ENCODE measurements at places on chromosomes 4 and X. TPM values are rescaled to one million over a fixed set of nuclear protein-coding genes. Genes with fewer than 3 reads are reported as not detected.

PRDM5 gene
- total RNA-seq: 0.15 TPM

SPATA4 gene
- total RNA-seq: not detected

DDX53 gene
- total RNA-seq: not detected

TLR1 gene
- total RNA-seq: 22.9 TPM

MTTP gene
- total RNA-seq: not detected

AMER1 gene
- total RNA-seq: 3.2 TPM

WDR19 gene
- 15.5 TPM for total RNA-seq

USP26 gene
- total RNA-seq: not detected

HDX gene
- total RNA-seq: 2.8 TPM

Measured in T-helper 17 cell (primary cell).